Activated T-cell treated with anti-CD3 and anti-CD28 coated beads for 4 hours (primary cell): ENCODE measurements at places on chromosomes 5 and 9.

- no peak for DNase-seq
Measured at GRCh38 chr9:12439267-12439666, 253.9 kb upstream of the TYRP1 start.

GRCh38 chr5:66708368-66708767 is 112.2 kb downstream of the MAST4 start:
- no peak for DNase-seq

- no peak for DNase-seq
Measured at GRCh38 chr9:22040760-22041159, 31.7 kb upstream of the CDKN2B start.

DNA sequence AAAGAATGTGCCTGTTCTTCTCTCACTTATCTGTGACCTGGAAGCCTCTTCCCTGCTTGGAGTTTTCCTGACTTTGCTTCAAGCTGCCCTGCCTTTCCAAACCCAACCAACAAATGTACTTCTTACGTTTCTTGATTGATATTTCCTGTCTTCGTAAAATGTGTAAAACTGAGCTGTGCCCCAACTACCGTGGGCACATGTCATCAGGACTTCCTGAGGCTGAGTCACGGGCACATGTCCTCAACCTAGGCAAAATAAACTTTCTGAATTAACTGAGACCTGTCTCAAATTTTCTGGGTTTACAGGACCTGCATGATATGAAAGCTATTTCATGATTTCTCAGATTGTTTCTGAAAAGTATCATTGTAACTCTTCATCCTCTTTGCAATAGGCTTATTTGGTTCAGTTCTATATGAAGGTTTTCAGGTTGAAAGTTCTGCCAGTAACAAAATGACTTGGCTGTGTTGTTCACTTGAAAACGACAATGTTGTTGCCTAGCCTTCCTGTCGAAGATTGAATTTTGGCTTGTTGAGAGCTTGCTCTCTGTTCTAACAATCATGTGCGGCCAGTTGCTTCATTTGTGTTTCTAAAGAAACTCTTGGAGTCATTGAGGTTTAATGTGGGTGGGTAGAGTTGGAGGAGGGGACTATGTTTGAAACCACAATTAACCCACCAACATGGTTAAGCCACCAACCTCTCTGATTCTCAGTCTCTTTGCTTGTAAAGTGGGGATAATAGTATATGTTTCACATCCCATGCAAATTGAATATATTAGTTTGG is 145.6 kb downstream of the FBXL7 start:
- no peak for DNase-seq

- no peak for DNase-seq
Measured at GRCh38 chr9:78865737-78866136, 568.8 kb downstream of the PSAT1 start.

GRCh38 chr9:112884721-112885120 is 6.0 kb downstream of the SLC46A2 start:
- no peak for DNase-seq

GRCh38 chr9:88533951-88534455 is 975 bp upstream of the NXNL2 start:
- no peak for DNase-seq

- DNase-seq: no peak
Measured at GRCh38 chr5:132648355-132648754, 9.6 kb upstream of the IL13 start.

GRCh38 chr5:91070761-91071550 is 312.2 kb downstream of the ARRDC3 start:
- no peak for DNase-seq

- no peak for DNase-seq
Measured at GRCh38 chr5:140182803-140183367, 7.9 kb downstream of the CYSTM1 start.

DNA sequence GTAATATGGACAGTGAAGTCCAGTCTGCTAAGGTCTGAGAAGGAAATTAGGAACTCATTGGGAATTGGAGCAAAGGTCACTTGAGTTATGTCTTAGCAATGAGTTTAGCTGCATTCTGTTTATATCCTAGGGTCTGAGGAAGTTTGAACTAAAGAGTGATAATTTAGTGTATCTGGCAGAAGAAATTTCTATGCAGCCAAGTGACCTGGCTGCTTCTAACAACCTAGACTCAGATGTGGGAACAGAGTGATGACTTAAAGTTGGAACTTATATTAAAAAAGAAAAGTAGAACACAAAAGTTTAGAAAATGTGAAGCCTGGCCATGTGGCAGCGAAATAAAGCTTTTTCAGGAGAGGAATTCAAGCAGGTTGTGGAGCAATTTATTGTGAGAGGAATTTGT is 106.2 kb downstream of the PRDM9 start:
- no peak for DNase-seq

GRCh38 chr9:104009826-104010225 is 84.3 kb upstream of the SMC2 start:
- DNase-seq: no peak

DNA sequence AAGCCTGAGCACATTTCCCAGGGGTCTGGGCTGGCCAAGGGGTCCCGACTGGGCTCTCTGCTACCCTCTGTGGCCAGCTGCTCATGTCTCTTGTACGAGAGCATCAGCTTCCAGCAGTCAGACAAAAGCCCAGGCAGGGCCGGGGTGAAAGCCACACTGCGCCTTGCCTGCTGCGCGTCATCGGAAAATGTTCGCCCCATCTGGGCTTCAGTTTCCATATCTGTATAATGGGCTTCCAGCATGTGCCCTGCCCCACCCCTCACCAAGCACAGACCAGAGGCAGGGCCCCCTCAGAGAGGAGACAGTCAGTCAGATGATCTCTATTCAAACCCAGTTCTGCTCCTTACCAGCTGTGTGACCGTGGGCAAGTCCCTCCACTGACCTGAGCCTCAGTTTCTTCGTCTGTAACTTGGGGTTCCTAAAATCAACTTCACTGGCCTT is 8.0 kb upstream of the GRHPR start:
- no peak for DNase-seq

- DNase-seq: no peak
Measured at GRCh38 chr5:163535290-163535689, 29.9 kb downstream of the MAT2B start.

GRCh38 chr9:109319017-109319625 is 1.7 kb downstream of the EPB41L4B start:
- DNase-seq: no peak

GRCh38 chr9:84557751-84558150 is 111.8 kb upstream of the NTRK2 start:
- no peak for DNase-seq

GRCh38 chr9:87713278-87713987 is 12.5 kb upstream of the CTSL start:
- no peak for DNase-seq

DNA sequence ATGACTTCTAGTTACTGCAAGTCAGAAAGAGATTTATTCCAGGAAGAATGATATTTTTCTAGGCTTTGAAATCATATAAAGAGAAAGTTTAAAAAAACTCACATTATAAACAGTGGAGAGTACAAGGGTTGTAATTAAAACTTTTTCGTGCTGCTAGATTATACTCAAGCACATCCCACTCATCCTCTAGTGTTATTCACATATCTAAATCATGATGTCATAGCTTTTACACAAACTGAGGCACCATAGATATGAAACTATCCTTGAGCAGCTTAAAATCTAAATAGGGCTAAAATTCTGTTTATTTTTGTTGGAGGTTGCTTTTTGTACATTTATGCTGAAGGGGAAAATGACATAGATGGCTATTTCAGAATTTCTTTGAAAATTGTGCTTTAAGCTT is 30.0 kb downstream of the TENT2 start:
- no peak for DNase-seq

GRCh38 chr5:104815212-104815611 is 1252.6 kb upstream of the NUDT12 start:
- DNase-seq: no peak

DNA sequence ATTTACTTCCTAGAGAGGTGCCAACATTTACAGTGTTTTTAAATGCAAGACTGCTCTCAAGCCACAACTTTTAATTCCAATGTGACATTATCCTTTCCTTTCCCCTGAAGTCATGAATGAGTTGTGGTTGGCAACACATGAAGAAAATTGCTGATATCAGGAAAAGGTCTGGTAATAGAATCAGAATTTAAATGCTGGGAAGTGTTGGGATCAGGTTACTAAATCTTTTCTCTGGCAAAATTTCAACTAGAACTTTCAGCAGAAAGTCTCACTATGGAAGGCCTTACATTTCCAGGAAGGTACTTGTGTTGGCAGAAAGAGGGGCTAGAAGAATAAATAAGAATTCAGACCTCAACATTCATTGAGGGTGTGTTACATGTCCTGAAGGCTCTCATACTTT is 10.6 kb upstream of the SLC44A1 start:
- no peak for DNase-seq

GRCh38 chr5:124136609-124137008 is 609.8 kb downstream of the ZNF608 start:
- DNase-seq: no peak

DNA sequence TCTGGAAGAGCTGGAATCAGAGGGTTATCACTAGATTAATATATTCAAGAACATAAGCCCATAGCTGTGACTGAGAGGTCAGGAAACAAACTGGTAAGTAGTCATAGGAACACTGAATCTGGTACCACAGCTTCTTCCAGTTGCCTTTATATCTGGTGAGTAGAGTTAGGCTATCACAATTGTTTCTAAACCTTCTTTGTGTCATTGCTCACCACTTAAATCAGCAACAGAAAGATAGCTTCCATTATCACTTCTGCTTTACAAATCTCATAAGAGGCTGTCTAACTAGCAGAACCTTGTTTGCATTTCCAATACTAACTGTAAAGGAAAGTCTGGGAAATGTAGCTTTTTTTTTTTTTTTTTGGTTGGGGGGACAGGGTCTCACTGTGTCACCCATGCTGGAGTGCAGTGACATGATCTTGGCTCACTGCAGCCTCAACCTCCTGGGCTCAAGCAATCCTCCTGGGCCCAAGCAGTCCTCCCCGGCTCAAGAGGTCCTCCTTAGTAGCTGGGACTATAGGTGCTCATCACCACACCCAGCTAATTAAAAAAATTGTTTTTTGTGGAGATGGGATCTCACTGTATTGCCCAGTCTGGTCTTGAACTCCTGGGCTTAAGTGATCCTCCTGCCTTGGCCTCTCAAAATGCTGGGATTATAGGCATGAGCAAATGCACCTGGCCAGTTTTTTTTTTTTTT is 22.0 kb downstream of the CDC42SE2 start:
- no peak for DNase-seq

GRCh38 chr5:50710838-50711237 is 44.4 kb downstream of the PARP8 start:
- DNase-seq: no peak

- no peak for DNase-seq
Measured at GRCh38 chr5:172403189-172403796, 51.0 kb downstream of the SH3PXD2B start.

- no peak for DNase-seq
Measured at GRCh38 chr5:17895288-17896033, 261.2 kb downstream of the TAF11L14 start.

GRCh38 chr9:83068414-83068813 is 5.5 kb upstream of the RASEF start:
- DNase-seq: no peak

DNA sequence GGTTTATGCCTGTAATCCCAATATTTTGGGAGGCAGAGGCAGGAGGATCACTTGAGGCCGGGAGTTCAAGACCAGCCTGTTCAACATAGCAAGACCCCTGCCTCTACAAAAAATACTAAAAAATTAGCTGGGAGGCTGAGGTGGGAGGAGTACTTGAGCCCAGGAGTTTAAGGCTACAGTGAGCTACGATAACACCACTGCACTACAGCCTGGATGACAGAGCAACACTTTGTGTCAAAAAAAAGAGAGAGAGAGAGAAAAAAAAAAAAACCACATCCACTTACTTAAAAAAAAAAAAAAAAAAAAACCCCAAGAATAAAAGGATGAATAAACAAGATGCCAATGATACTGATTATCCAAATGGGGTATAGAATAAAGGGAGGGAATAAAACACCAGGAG is 14.4 kb downstream of the CARNMT1 start:
- no peak for DNase-seq

GRCh38 chr9:89845862-89846261 is 241.1 kb downstream of the GADD45G start:
- no peak for DNase-seq

DNA sequence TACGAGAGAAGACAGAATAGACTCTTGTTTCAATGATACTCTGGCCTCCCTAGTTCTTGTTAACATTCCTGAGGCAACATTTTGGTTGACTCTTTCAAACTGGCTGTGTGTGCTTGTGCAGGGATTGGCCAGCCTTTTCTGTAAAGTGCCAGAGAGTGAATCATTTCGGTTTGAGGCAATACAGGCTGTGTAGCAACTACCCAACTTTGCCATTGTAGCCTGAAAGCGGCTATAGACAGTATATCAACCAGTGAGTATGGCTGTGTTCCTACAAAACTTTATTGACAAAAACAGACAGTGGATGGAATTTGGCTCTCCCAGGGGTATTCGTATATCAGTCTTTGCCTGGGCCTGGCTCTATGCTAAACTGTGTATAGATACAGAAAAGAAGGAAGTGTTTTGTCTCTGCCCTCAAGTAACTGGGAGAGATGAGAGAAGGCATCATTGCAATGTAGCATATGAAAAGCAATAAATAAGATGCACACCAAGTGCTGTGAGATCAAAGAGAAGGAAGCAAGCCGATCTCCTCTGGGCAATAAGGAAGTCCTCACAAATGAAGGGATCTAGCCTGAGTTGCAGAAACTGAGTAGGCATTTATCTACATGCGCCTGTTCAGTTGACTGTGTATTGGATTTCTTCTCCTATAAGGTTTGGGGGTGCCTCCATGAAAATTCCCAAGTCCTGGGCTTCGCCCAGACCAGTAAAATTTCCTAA is 568.0 kb upstream of the KLF4 start:
- DNase-seq: no peak

- no peak for DNase-seq
Measured at GRCh38 chr9:114774524-114774923, 31.3 kb downstream of the TNFSF15 start.

DNA sequence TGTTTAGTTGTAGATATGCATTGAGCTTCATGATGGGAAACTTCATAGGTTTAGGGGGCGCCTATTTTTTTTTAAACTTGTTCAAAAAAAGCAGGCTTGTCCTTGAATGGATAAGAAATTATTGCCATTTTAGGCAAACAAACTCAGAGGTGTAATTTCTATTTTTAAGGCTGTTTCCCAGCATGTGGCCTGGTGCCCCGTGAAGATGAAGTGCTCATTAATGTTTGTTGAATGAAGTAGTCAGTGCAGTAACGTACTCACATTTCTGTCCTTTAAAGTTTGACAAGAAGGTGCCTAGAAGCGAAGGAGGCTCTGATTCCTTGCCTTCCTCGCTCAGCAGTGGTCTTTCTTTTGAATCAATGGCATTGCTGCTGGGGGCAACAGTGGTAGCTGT is 54.3 kb downstream of the ZNF618 start:
- no peak for DNase-seq

DNA sequence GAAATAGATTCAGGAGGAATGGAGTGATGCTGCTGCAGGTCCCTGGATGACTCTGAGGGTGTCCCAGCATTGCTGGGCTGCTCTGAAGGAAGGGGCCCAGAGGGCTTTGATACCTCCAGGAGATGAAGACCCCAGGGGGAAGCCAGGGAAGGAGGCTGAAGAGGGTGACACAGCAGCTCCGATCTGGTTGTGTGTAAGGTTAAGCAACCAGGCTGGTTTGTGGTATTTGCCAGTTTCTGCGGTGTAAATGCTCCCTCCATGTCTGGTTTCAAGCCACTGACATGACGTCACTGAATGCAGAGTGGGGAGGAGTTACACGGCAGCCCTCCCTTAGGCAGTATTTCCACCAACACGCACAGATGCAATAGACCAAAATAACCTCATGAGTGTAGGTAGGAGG is 40.0 kb upstream of the ORM1 start:
- DNase-seq: no peak

GRCh38 chr5:1037671-1038416 is 29.2 kb downstream of the NKD2 start:
- no peak for DNase-seq

GRCh38 chr5:151148583-151148982 is 9.0 kb downstream of the ANXA6 start:
- DNase-seq: no peak
